Hepatic stellate cell (primary cell): ENCODE measurements at places on chromosomes 12 and 14.

GRCh38 chr12:95837240-95838038 is 21.3 kb upstream of the SNRPF start:
- no peak for DNase-seq

DNA sequence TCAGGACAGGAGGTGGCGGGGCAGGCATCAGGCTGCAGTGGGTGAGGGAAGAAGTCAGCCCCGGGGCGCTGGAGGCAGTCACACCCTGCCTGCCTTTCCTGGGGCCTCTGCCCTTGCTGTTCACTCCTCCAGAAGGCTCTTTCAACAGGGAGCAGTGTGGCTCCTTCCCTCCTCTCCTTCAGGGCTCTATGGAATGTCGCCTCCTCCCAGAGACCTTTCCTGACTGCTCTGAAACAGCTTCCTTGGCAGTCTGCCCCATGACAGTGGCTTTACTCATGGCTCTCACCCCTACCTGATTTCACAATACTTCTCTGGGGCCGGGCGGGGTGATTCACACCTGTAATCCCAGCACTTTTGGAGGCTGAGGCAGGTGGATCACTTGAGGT is 7.1 kb downstream of the RHOF start:
- peak; percentile 72 for DNase-seq

- peak; percentile 47 for DNase-seq
Measured at GRCh38 chr12:76337583-76337982, 10.6 kb downstream of the BBS10 start.

DNA sequence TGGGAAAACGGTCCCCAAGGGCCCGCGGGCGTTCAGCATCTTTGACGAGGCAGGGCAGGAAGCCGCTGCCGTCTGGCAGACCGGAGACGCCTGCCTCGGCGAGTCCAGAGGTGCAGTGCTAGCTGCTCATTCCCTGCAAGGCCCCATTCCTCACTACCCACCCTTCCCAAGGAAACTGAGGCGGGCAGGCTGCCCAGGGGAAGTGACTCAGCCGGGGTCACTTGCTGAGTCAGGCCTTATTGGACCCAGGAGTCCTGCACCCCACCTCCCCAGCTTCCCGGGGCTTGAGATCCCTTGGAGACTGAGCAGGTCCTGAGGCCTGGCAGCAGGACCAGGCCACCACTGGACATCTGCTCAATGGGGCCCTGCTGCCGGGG is 3.7 kb downstream of the SH2B3 start:
- DNase-seq, result no peak

- no peak for DNase-seq
Measured at GRCh38 chr12:93144109-93144508, 215.0 kb upstream of the EEA1 start.

DNA sequence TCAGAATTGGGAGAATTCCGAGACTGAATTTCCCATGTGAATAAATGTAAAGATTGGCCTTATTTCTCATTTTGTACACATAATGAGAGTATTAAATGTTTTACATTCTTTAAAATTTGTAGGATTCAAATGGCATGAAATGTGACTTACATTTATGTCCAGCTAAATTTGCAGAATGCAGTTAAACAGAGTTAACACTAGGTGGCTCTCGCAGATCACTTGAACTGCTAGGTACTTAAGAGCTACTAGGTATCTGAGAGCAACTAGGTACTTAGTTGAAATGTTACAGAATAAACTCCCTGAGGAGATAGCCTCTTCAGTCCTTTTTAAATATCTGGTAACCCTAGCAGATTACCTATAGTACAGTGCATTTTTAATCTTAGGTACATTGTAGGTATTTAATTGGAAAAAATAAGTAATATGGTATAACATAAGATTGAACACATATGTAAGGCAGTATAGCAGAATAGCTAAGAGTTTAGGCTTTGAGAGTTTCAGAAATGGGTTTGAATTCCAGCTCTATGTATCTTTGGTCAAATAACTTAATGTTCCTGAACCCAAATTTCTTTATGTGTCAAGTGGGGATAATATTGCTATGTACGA is 73.8 kb downstream of the KIAA0586 start:
- peak; percentile 31 for DNase-seq
